IPS DF 6.9 (cell line): ENCODE measurements at places on chromosomes 3 and 15.

GRCh38 chr3:186413615-186414415, 51.8 kb upstream of the DGKG start:
- no peak for DNase-seq
- no peak overlapping the region for H3K27ac ChIP-seq
- H3K4me3 ChIP-seq = peak overlapping the region; percentile 8; the same call in 1 of the 2 replicates
- no peaks in the 10 kb centered on the region for H3K36me3 ChIP-seq
- H3K4me1 ChIP-seq = peaks cover 4% of the 10 kb centered on the region; the same call in 1 of the 2 replicates
- H3K27me3 ChIP-seq = no peaks in the 10 kb centered on the region

DNA sequence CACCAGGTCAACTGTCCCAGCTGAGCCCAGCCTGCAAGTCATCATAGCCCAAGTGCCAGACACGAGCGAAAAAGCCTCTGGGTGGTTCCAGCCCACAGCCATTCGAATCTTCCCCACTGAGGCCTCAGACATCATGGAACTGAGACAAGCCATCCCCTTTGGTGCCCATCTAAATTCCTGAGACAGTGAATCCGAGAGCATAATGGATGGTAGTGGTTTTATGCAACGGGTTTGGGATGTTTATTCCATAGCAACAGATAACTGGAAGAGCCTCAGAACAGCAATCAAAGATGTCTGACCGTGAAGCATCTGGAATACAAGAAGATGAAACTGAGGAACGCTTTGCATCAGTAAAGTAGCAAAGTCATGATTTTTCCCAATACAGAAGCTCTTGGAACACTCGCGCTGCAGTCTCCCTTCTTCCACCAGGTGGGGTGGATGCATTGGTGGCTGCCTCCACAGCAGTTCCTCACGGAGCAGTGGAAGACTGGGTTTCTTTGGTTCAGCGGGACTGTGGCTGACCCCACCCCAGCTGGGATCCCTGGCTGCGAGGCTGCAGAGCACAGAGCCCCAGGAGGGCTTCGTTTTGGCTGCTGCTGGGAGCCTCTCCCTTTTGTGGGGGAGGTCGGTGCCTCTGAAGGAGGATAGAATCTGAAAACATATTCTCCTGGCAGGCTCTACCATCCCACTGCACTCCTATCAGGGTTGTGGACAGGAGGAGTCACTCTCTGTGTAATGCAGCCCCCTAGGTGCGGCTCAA, 26.4 kb upstream of the PDE8A start:
- DNase-seq = no peak
- H3K27ac ChIP-seq = no peak overlapping the region
- H3K36me3 ChIP-seq = no peaks in the 10 kb centered on the region
- no peak overlapping the region for H3K4me3 ChIP-seq
- H3K4me1 ChIP-seq = peaks cover 4% of the 10 kb centered on the region
- H3K27me3 ChIP-seq = no peaks in the 10 kb centered on the region

GRCh38 chr3:165336786-165337185, 140.6 kb upstream of the SLITRK3 start:
- no peak overlapping the region for H3K4me3 ChIP-seq
- DNase-seq = no peak
- no peak overlapping the region for H3K27ac ChIP-seq
- no peaks in the 10 kb centered on the region for H3K27me3 ChIP-seq
- no peaks in the 10 kb centered on the region for H3K36me3 ChIP-seq

DNA sequence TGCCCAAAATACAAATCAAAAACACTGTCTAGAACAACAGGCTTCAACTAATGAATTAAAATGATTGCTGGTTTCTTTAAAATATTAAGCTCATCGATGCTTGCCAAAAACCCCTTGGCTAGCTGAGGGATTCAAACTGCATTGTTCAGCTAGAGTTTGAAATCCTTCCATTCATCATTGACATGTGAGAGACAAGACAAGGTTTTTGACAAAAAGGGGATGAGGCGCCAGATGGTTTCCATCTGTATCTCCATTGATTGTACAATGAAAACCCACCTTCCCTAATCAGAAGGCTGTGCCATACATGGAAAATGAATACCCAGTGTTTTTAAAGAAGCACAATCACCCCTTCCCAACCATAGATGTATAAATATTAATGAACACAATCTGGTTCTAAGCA, 67.8 kb downstream of the THRB start:
- H3K4me3 ChIP-seq = no peak overlapping the region
- H3K36me3 ChIP-seq = no peaks in the 10 kb centered on the region
- H3K4me1 ChIP-seq = no peaks in the 10 kb centered on the region
- DNase-seq = no peak

DNA sequence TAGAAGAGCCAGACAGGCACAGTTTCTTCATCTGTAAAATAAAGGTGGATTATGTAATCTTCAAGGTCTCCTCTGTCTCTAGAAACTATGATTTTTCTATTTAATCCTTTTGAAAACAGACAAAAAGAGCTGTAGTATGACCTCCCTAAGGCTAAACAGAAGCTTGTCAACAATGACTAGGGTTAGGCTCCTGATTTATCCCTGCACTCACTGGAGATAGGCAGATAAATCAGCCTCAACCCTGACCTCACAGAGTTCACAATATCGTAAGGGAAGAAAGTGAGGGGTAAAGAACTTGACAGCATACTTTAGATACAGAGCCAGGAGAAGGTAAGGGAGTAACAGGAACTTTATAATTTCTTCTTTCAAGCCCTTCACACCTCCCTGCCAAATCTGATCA, 124.8 kb downstream of the TMCC1 start:
- no peaks in the 10 kb centered on the region for H3K27me3 ChIP-seq
- no peaks in the 10 kb centered on the region for H3K36me3 ChIP-seq
- H3K27ac ChIP-seq = no peak overlapping the region
- no peak overlapping the region for H3K4me3 ChIP-seq

DNA sequence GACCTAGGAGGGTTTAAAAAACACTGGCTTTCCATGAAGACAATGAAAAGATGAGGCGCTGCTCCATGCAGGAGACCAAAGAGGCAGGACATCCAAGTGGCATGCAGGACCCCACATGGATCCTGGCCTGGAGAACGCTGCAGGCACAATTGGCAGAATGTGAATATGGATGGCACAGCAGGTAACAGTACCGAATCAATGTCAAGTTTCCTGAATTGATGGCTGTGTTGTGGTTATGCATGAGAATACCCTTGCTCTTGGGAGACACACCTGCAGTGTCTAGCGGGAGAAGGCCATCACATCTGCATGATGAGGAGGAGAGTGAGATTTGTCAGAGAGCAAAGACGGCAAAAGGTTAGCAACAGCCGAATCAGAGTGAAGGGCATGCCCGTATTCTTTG, 74.3 kb upstream of the SEC13 start:
- peak; percentile 29 for DNase-seq
- H3K27ac ChIP-seq = no peak overlapping the region
- H3K4me1 ChIP-seq = no peaks in the 10 kb centered on the region; the same call in 1 of the 2 replicates
- H3K27me3 ChIP-seq = no peaks in the 10 kb centered on the region
- H3K4me3 ChIP-seq = no peak overlapping the region

DNA sequence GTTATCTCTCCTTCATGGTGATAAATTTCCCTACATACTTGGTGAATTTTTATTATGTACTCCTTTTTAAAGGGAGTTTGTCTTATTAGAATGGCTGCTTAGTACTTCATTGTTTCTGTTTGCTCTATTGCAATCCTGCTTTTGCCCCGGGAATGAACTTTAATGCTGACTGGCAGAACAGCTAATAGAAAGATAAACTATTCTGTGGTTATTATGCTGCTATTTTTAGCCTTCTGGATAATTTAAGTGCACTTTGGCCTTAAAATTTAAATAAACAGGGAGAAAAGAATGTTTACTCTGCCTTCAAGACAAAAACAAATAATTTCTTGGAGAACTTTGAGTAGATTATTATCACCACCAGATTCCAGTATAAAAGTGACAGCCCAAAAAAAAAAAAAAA, 413.8 kb upstream of the CCDC54 start:
- no peak overlapping the region for H3K27ac ChIP-seq
- H3K36me3 ChIP-seq = no peaks in the 10 kb centered on the region
- H3K4me1 ChIP-seq = peaks cover 2% of the 10 kb centered on the region; the same call in 1 of the 2 replicates
- H3K4me3 ChIP-seq = no peak overlapping the region
